Cardiac muscle cell (in vitro differentiated cells and primary cell): ENCODE measurements at places on chromosomes 16 and 17.

DNA sequence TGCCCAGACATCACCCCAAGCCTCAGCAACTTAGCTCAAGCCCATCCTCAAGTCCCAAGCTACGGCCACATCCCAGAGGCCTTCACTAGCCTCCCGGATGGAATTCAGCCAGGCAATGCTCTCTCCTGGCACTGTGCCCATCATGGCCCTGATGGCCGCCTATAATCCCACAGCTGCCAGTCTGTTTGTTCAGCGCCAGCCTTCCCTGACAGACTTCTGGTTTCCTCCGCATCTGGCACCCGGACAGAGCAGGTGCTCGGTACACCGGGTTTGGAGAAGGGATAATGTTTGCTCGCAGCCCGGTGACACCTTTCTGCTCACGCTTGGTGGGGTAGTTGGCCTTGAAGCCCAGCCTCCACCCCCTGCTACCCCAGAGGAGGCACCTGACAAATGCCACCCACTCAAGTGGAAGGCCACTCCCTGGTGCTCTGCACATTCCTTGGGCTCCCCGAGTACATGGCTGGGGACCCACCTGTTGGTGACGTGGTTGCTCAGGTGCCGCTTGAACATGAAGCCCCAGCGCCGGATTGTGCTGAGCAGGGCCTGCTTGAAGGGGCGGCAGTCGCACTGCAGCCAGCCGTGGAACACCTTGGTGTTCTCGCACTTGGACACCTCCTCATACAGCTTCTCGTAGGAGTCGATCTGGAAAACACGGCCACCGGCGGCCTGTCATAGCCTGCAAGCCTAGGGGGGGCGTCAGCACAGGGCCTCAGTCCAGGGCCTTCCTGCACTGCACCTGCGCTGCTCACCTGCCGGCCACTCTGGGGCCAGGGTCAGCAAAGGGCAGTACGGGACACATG, 47.1 kb downstream of the DNAH17 start:
- DNase-seq = no peak

GRCh38 chr16:78817200-78817739, 717.8 kb downstream of the WWOX start:
- no peak for DNase-seq

DNA sequence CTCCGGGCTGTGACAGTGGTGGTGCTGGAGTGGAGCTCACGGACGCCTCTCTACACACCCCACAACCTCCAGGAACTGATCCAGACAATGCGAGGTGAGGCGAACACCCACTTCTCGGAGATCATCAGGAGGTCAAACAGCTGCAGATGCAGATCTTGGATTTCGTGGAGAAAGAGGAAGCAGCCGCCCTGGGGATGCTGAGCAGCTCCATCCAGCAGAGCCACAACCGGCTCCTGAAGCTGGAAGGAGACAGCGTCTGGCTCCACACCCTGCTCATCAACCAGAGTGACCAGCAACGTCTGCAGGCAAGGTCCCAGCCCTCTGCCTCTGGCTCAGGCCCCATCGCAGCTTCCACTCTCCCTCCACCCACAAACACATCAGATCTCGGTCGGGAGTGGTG, 13.2 kb upstream of the SLC16A5 start:
- no peak for DNase-seq

DNA sequence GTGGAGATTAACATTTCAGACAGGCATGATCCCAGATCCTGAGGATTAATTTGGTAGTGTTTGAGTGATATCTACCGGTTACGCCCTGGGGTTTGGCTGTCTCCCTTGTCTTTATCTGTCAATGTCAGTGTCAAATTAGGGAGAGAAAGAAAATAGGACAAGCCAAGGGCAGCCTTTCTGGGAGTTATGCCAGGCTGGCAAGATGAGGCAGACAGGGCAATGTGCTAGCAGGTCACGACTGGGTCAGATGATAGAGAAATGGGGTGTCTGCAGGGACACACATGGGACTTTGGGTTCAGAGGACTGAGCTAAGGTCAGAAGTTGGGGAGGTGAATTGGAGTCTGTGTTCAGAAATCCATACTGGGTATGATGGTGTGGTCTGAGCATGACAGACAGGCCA, 27.4 kb upstream of the LYRM9 start:
- no peak for DNase-seq

DNA sequence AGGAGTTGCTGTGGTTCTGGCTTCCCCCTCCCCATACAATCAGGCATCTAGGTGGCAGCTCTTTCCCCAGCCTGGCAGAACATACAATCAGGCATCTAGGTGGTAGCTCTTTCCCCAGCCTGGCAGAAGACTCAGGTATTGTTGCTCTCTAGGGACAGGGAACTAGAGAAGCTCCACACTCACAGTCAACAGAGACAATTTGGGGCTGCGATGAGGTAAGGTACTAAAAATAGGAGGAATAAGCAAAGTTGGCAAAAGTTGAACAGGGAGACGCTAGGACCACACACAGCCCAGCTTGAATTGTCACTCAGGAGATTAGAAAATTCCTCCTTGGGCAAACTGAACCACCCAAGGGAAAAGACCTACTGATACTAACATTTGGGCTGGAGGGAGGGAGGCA, 315.5 kb upstream of the CDH5 start:
- DNase-seq = no peak

DNA sequence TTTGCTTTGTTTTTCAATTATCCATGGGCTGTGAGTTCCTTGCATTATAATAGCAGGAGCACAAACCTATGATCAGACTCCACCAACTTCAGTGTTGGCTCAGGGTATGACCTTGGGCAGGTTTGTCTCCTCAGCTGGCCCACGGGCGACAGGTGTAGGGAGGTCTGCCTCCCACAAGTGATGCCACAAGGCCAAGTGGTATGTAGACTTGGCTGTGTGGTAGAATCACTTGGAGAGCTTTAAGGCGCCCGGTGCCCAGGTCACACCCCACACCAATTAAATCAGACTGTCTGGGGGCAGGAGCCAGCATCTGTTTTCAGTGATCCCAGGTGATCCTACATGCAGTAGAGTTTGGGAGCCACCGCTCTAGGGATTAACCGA, 153.4 kb downstream of the CLEC16A start:
- DNase-seq = no peak

DNA sequence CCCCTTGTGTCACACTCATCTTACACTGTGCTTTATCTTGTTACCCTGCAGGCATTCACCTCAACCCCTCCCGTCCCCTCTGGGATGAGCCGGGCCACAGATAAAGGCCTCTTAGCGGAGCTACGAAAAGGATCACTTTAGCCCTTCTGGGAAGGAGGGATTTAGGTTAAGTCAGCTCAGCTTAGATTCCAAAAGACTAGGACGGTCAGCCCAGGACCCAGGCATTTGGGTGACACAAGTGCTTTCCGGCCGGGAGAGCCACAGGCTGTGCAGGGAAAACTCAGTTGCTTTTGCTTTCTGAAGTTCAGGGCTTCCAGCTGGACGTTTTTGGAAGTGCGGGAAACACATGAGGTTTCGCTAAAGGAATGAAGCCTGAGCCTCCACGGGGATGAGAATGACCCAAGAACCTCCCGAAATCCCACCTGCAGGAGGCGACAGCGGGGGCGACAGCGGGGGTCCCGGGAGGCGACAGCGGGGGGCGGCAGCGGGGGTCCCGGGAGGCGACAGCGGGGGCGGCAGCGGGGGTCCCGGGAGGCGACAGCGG, 11.6 kb upstream of the METRNL start:
- peak; percentile 30 for DNase-seq
